Esophagus muscularis mucosa (tissue), 4 donors: ENCODE measurements at places on chromosomes 2 and 18. TPM values are rescaled to one million over a fixed set of nuclear protein-coding genes. Genes with fewer than 3 reads are reported as not detected.

Gene TAF1B
- 10.1 TPM for total RNA-seq

Gene TBR1
- not detected for total RNA-seq

Gene CNTNAP5
- not detected for total RNA-seq

Gene CCDC148
- 2.1 TPM for total RNA-seq

Gene MSTN
- total RNA-seq, result 0.23 TPM

Gene MEP1B
- total RNA-seq, result 0.23 TPM

DNA sequence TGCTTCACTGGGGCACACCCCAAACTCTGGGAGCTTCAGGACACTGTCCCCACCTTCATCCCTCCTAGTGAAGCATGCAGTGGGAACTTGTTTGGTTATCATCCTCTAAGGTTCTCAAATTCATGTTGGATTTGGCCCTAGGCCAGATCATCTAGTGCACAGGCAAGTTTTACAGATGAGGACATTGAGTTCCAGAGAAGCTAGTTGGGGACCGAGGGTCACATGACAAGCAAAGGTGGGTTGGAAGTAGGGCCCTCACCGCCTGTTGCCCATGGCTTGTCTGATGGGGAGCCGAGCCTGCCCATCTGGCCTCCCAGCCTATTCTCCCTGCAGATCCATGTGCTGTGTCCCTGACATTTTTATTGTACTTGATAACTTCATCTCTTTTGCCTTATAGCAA lies 2.8 kb downstream of the PRKCE start:
- no peaks in the 10 kb centered on the region for H3K27me3 ChIP-seq
- no peak overlapping the region for H3K4me3 ChIP-seq

DNA sequence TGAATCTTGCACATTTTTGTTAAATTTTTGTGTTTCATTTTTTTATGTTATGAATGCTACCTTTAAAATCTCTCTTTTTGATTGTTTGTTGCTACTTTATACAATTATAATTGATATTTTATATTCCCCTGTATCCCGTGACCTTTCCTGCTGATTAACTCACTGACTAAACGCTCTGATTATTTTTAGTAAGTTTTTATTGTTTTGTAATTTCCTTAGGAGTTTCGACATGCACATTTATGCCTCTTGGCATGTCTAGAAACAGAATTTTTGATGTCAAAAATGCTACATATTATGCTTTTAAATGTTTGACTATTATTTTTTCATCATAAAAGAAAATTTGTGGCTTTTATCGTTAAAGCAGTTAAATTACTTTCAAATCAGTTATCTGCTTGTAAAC lies 1131.6 kb upstream of the TMEFF2 start:
- H3K4me3 ChIP-seq, result no peak overlapping the region
- H3K36me3 ChIP-seq, result no peaks in the 10 kb centered on the region
- H3K4me1 ChIP-seq, result no peaks in the 10 kb centered on the region
- H3K27me3 ChIP-seq, result no peaks in the 10 kb centered on the region

- H3K4me3 ChIP-seq, result no peak overlapping the region
- H3K4me1 ChIP-seq, result no peaks in the 10 kb centered on the region
- H3K27ac ChIP-seq, result no peak overlapping the region
- no peak for DNase-seq
Measured at GRCh38 chr2:121128741-121129659, 156.0 kb downstream of the TFCP2L1 start.

DNA sequence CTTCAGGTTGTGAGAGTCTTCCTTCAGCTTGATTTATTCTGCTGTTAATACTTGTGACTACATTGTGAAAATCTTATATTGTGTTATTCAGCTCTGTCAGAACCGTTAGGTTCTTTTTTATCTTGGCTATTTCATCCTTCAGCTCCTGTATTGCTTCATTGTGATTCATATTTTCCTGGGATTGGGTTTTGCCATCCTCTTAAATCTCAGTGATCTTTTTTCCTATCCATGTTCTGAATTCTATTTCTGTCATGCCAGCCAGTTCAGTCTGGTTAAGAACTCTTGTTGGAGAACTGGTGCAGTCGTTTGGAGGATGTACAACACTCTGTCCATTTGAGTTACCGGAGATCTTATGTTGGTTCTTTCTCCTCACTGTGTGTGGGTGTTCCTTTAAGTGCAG lies 19.1 kb downstream of the MSTN start:
- no peaks in the 10 kb centered on the region for H3K36me3 ChIP-seq
- DNase-seq, result no peak
- H3K27me3 ChIP-seq, result no peaks in the 10 kb centered on the region
- H3K4me1 ChIP-seq, result no peaks in the 10 kb centered on the region
- no peak overlapping the region for H3K4me3 ChIP-seq

GRCh38 chr2:175025946-175026345 lies 20.8 kb upstream of the CHN1 start:
- no peak overlapping the region for H3K27ac ChIP-seq
- no peak for DNase-seq
- no peak overlapping the region for H3K4me3 ChIP-seq
- H3K4me1 ChIP-seq, result peaks cover 12% of the 10 kb centered on the region
- H3K36me3 ChIP-seq, result no peaks in the 10 kb centered on the region

GRCh38 chr2:38578832-38579231 lies 23.9 kb downstream of the HNRNPLL start:
- no peak overlapping the region for H3K27ac ChIP-seq
- H3K27me3 ChIP-seq, result no peaks in the 10 kb centered on the region
- H3K4me3 ChIP-seq, result no peak overlapping the region
- peaks cover 48% of the 10 kb centered on the region for H3K4me1 ChIP-seq
- peaks cover 35% of the 10 kb centered on the region for H3K36me3 ChIP-seq

DNA sequence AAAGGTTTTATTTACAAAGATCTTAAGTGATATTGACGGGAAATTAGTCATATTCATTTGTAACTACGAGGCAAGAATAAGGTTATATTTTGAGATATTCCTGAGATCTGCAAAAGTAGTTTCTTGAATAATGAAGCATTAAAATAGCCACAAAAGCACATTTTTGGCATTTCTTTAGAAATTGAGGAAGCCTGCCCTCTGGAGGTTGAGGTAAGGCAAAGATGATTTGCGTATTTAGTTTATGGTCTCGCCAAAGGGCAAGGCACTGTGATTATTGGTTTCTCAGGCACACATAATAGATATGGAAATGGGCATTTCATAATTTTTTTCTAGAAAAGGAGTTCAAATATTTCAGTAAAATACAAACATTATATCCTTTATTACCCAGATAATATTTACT lies 143.7 kb upstream of the RPRM start:
- H3K27ac ChIP-seq, result no peak overlapping the region
- no peak for DNase-seq
- H3K4me3 ChIP-seq, result no peak overlapping the region
- no peaks in the 10 kb centered on the region for H3K4me1 ChIP-seq
- no peaks in the 10 kb centered on the region for H3K36me3 ChIP-seq
- H3K27me3 ChIP-seq, result no peaks in the 10 kb centered on the region

GRCh38 chr2:120389036-120389391 lies 43.1 kb downstream of the INHBB start:
- no peaks in the 10 kb centered on the region for H3K36me3 ChIP-seq
- H3K4me3 ChIP-seq, result no peak overlapping the region
- no peak overlapping the region for H3K27ac ChIP-seq
- no peak for DNase-seq
- no peaks in the 10 kb centered on the region for H3K4me1 ChIP-seq

GRCh38 chr2:25337276-25337675 lies 4.4 kb downstream of the DNMT3A start:
- no peak for DNase-seq
- H3K27ac ChIP-seq, result peak overlapping the region; percentile 89
- no peak overlapping the region for H3K4me3 ChIP-seq
- peaks cover 82% of the 10 kb centered on the region for H3K4me1 ChIP-seq

DNA sequence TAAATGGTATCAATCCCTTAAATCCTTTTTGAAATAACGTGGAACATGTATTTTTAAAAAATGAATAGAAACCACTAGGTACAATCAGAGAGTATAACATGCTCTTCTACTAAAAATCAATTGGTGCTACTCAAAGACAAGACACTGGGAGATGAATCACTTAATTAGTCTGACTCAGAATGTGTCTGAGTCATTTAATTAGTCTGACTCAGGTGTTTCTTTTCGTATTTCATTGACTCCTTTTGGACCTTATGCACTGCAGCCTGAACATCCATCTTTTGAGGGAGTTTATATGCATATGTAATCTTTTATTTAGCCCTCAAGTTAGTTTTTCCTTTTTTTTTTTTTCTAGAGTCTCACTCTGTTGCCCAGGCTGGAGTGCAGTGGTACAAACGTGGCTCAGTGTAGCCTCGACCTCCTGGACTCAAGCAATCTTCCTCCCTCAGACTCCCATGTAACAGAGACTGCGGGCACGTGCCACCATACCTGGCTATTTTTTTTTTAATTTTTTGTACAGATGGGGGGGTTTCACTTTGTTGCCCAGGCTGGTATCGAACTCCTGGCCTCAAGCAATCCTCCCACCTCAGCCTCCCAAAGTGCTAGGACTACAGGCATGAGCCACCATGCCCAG lies 26.5 kb downstream of the PPP4R3B start:
- no peaks in the 10 kb centered on the region for H3K36me3 ChIP-seq
- H3K27ac ChIP-seq, result no peak overlapping the region
- no peak overlapping the region for H3K4me3 ChIP-seq
- H3K4me1 ChIP-seq, result peaks cover 38% of the 10 kb centered on the region
- H3K27me3 ChIP-seq, result no peaks in the 10 kb centered on the region

DNA sequence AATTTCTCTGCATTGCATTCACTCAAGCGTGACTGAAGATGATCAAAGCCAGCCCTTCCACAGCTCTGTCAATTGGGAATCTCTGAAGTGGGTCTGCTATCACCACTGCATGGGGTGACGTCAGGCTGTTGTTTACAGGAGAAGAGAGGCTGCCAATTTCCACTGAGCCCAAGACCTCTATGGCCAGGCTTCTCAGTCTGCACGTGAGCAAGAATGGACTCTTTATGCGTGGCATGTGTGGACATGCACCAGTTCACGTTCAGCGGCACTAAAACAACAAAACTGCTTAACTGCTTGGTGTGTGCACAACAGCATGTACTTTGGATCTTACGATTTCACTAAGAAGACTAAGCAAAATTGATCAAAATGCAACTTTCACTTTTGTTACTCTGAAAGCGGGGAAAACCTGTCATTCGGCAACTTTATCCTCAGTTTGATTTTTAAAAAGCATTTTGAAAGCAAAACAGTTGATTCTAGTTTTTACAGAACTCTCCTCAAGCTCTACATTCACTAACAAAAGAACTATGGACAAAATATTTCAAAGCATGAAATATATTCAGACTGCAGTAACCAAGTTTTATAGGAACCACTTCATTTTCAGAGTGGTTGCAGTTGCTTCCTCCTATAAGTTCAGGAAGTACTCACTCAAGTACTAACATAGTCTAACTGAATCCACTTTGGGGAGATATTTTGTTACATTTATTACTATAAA lies 77.0 kb upstream of the SERTAD2 start:
- peak overlapping the region; percentile 65 for H3K27ac ChIP-seq
- no peak for DNase-seq
- no peaks in the 10 kb centered on the region for H3K36me3 ChIP-seq
- H3K4me3 ChIP-seq, result peak overlapping the region; percentile 44

DNA sequence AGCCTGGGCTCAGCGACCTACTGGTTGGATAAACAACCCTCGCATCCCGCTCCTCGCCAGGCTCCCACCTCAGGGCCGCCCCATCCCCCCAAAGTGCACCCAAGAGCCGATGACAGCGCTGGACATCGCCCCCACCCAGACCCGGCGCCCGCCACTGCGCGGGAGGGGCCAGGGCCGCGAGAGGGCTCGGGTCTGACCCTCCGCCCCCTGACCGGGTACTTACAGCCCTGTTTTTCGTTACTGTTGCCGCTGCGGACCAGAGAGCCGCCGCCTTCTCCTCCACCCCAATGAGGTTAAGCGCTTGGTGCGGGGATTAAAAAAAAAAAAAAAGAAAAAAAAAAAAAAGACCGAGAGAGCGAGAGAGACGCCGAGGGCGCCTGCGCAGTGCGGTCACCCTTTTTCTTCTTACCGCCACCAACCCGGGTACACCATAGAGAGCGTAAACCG lies at the start of gene CLASP1:
Gene CLASP1 (minus strand): TSS at position 314 of the 447 bp plus-strand sequence. CDS start 43,567 bp downstream, outside the sequence.
- H3K4me3 ChIP-seq, result peak within 1 kb of the TSS; percentile 89
- H3K36me3 ChIP-seq, result no peaks in the 10 kb centered on the region
- H3K4me1 ChIP-seq, result peaks cover 61% of the 10 kb centered on the region

DNA sequence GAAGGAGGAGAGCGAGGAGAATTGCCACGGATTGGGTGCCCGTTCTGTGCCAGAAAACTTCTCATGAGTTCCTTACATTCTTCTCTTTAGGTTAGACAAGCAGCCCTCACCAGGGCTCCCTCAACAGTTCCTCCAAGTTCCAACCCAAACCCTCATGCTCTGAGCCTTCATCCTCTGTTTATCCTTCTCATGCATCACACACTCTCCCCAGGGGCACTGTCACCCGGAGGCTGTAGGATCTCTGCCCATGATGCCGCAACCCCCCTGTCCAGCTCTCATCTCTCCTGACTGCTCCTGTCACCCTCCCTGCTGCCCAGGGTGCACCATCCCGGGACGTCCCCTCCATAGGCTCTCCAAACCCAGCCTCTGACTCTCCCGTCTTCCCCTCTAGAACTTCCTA lies 99.4 kb upstream of the MYCN start:
- no peak overlapping the region for H3K4me3 ChIP-seq
- DNase-seq, result no peak
- no peaks in the 10 kb centered on the region for H3K36me3 ChIP-seq
- H3K4me1 ChIP-seq, result no peaks in the 10 kb centered on the region
- no peak overlapping the region for H3K27ac ChIP-seq
- H3K27me3 ChIP-seq, result no peaks in the 10 kb centered on the region

DNA sequence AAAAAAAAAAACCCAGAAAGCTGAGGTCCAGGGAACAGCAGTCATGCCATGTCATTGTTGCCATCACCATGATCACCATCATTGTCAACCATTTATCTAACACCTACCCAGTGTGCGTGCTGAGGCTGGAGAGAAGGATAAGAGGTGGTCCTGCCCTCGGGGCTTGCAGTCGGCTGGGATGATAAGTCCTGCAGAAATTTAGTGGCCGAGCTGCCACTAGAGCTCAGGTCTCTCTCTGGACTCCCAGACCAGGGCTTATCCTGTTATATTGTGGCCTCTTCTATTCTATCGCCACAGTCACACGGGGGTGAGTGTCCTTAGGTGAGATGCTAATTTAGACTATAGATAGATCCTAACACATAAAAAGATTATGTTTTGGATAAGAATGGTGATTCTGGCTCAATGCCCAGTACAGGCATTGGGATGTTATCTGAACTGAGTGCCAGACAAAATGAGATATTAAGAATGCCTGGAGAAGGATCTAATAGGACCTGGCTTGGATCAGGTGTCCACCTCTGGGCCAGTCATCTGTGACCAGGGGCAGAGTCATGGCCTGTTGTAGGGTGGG lies 43.2 kb upstream of the YWHAQ start:
- H3K27ac ChIP-seq, result no peak overlapping the region
- no peaks in the 10 kb centered on the region for H3K36me3 ChIP-seq
- H3K4me1 ChIP-seq, result peaks cover 14% of the 10 kb centered on the region
- DNase-seq, result no peak
- H3K4me3 ChIP-seq, result no peak overlapping the region

DNA sequence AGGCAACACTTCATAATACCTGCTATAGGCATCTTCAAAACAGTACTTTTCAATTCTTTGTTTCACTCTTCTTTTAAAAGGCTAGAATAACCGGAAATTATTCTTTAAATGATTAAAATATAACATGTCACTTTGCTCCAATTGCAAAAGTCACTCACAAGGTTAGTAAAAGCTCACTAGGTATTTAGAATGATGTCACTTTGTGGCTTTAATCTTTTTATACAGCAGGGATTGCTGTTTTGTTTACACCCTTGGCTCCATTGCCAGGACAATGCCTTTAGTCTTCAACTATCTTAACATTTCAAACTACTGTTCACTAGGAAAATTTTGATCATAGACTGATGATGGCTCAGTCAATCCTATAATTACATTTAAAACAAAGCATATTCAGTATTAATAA lies 157.1 kb downstream of the BAZ2B start:
- H3K27me3 ChIP-seq, result no peaks in the 10 kb centered on the region
- no peak overlapping the region for H3K4me3 ChIP-seq
- peaks cover 32% of the 10 kb centered on the region for H3K4me1 ChIP-seq
